ENCODE measurements at places on chromosomes 7 and 10. TPM values are rescaled to one million over a fixed set of nuclear protein-coding genes. Genes with fewer than 3 reads are reported as not detected.

ABCA13 gene
- 0.16 TPM for total RNA-seq

LIPJ gene
- total RNA-seq: 3.4 TPM

TMEM236 gene
- 0.16 TPM for total RNA-seq

TAS2R4 gene
- 4.5 TPM for total RNA-seq

ZNF853 gene
- 23.6 TPM for total RNA-seq

RPP30 gene
- 85.6 TPM for total RNA-seq

OR2F1 gene
- not detected for total RNA-seq
